Fibroblast of skin of scalp (primary cell): ENCODE measurements at places on chromosomes 3 and 15.

- DNase-seq, result no peak
Observed at GRCh38 chr3:114286266-114286665, 7.6 kb upstream of the TIGIT start.

GRCh38 chr3:113111011-113111707 lies 100.2 kb upstream of the BOC start:
- DNase-seq, result no peak

DNA sequence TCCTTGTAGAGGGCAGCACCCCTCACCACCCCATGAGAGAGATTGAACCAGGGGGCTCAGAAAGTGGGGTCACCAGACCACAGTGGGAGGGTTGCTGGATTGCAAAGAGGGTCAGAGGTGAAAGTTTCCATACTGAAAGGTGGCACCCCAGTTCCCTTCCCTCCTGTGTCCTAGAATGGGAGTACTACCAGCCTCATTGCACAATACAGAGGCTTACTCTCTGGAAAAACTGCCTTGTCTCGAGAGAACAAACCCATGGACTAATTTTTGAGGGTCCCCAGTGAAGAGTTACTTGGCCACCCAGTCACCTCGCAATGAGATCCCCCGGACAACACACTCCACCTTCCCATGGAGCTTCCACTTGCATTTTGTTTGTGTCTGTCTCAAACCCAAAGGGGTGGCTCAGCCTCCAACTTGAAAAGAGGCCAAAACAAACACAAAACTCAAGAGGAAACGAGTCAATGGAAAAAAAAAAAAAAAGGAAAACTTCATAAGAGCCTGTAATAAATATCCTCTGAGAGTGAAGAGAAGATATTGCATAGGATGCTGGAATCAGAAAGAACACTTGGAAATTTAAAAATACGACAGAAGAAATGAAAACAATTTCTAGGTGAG lies 18.6 kb downstream of the MESP2 start:
- peak; percentile 58 for DNase-seq

DNA sequence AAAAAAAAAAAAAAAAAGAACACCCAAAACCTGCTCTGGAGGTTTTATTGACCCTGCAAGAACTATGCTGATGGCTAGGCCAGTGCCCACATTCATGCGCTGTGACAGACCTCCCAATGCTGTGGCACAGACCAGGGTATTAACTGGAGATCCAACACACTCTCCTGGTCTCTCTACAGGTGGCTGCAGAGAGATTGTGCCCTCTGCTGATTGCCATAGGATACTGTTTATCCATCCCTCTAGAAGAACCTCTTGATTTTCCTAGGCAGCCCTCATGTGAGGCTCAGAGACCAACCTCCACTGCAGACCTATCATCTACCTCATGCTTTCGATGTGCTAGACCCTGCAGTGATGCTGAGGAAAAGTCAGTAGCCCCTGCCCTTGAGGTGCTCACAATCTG lies 125.5 kb upstream of the TRIM42 start:
- no peak for DNase-seq

GRCh38 chr3:111603679-111604078 lies 8.5 kb upstream of the ZBED2 start:
- DNase-seq, result no peak

DNA sequence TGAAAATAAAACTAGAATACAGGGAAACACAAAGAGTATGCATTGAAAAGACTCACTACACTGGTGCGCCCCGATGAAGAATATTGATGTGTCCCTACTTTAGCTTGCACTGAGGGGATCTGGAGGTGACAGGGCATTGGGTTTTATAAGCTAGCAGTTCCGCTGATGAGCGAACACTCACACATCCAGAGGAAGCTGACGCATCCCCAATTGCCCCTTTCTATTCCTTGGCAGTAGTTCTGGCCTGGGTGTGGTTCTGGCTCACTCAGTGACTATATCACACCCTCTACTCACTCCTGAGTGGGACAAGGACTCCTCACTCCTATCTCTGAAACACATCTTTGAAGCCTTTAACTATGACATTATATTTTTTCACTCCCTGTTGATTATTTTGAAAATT lies 71.0 kb downstream of the B3GNT5 start:
- DNase-seq, result no peak

DNA sequence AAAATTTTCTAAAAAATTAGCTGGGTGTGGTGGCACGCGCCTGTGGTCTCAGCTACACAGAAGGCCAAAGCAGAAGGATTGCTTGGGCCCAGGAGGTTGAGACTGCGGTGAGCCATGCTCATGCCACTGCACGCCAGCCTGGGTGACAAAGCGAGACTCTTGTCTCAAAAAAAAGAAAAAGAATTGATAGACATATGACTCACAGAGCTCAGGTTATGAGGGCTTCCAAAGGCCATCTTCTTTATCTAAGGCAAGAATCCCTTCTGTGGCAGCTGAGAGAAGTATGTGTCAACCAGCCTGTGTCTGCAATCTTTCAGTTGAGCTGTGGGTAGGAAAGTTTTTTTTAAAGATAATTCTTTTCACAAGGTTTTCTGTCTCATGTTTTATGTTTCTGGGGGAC lies 53.9 kb downstream of the MRPS25 start:
- no peak for DNase-seq

GRCh38 chr3:142597906-142598305 lies 1.7 kb downstream of the PLS1 start:
- DNase-seq, result no peak

GRCh38 chr15:68235022-68235421 lies 5.5 kb upstream of the CLN6 start:
- no peak for DNase-seq

GRCh38 chr3:61686228-61686648 lies 124.9 kb downstream of the PTPRG start:
- DNase-seq, result no peak

DNA sequence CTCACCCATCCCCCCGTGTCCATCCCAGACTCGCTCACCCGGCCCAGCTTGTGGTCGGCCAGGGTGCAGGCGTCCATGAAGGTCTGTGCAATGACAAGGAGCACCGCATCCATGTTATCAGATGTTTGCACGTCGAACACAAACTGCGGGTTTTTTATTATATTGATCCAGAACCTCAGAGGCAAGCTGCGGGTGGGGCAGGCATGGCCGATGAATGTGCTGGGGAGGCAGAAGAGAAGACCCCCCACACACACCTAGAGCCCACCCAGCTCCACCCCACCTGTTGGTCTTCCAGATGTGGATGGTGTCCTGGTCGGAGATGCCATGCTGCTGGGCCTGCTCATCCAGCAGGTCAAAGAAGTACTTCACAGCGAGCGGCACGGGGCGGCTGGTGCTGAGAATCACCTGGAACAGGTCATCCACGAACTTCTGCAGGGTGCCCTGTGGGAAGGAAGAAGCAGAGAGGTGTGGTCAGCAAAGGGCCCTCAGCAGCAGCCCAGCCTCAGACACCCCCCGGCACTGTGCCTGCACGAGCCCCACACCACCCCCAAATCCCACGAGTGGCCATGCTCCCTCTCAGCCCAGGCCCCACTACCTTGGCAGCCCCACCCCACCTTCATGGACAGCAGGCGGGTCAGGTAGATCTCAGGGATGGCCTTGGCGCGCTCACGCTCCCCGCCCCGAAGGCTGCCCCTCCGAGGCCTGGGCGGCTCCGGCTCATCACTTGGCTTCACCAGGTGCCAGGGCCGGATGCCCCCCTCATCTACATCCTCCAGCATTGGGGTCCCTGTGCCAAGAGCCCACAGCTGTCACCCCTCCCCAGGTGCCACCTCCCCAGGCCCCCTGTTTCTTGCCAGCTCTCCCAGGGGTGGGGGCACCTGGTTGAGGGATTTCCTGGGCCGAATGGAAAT lies 20.3 kb downstream of the PLXNB1 start:
- no peak for DNase-seq

DNA sequence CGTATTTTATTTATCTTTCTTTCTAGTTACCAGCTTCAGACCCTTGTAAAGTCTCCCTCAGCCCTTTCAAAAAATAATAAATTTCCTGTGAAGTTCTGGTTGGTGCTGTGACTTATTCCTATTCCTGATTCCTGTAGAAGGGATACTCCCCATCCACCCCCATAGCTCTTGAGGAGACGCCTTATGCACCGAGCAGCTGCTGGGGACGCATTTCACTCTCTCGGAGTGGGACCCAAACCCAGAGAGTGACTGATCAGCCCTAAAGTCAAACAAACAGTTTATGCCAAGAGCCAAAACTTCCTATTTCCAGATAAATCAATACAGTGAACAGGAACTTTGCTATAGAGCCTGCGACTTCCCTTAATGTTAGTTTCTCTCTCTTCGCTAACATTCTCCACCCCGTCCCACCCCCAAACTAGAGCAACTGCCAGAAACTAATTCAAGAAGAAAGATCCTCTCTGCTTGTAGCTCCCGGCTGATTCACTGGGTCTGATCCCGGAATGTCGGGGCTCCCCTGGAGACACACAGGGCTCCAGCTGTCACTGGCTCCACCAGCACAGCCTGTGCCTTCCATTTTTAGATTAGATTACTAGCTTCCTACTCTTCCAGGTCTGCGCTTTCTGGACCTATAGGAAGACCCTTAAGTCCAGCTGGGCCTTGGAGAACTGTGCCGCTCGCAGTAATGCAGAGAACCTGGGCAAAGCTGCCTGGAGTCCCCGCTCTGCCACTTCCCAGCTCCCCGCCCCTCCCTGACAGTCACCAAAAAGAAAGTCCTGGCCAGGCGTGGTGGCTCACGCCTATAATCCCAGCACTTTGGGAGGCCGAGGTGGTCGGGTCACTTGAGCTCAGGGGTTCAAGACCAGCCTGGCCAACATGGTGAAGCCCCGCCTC lies 45.2 kb downstream of the KLHL25 start:
- peak; percentile 50 for DNase-seq

- DNase-seq, result no peak
Observed at GRCh38 chr3:191240486-191240885, 41.4 kb downstream of the OSTN start.

GRCh38 chr3:2099028-2099671 lies 484 bp downstream of the CNTN4 start:
- DNase-seq, result peak; percentile 17

DNA sequence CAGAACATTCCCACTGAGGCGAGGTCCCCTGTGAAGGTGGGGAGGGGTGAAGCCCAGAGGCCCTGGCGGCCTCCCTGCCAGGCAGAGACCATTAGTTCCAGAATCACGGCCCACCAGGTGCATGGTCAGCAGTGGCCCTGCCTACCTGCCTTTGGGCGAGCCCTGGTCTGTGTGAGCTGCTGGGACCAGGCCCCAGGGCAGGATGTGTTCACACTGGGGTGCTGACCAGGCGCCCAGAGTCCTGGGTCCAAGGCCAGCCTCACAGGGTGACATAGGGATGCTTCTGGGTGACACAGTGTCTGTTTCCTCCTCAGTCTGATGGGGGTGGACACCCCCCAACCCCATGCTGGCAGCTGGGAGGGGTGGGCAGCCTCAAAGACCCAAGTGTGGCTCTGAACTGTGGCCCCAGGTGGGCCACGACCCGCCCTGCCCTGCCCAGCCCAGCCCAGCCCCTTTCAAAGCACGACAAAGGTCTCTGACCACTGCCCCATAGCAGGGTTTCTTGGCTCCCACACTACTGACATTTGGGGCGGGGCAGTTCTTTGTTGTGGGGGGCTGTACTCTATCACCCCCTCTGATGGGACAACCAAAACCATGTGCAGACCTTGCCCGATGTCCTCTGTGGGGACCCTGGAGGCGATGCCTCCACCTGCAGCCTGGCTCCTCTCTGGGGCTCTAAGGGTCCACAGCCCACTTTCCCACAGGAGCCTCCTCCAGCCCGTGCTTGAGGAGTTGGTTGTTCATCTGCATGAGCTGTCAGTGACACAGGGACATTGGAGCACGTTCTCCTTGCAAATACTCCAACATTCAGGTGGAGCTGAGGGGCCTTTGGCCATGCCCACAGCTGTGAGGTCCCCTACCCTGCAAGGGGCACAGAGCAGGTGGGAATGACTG lies 44.8 kb upstream of the SLC41A3 start:
- no peak for DNase-seq

GRCh38 chr15:56428821-56429458 lies 36.0 kb downstream of the MNS1 start:
- peak; percentile 37 for DNase-seq

GRCh38 chr3:354432-354831 lies 157.9 kb downstream of the CHL1 start:
- peak; percentile 27 for DNase-seq

- no peak for DNase-seq
Observed at GRCh38 chr3:117483839-117484238, 774.3 kb downstream of the TUSC7 start.

- DNase-seq, result no peak
Observed at GRCh38 chr3:134052370-134052769, 22.6 kb upstream of the SLCO2A1 start.

GRCh38 chr3:191972714-191973398 lies 511.9 kb downstream of the PYDC2 start:
- no peak for DNase-seq

- peak; percentile 27 for DNase-seq
Observed at GRCh38 chr3:64995857-64996551, 308.2 kb upstream of the ADAMTS9 start.

- DNase-seq, result no peak
Observed at GRCh38 chr3:11206316-11206715, 52.0 kb downstream of the HRH1 start.

DNA sequence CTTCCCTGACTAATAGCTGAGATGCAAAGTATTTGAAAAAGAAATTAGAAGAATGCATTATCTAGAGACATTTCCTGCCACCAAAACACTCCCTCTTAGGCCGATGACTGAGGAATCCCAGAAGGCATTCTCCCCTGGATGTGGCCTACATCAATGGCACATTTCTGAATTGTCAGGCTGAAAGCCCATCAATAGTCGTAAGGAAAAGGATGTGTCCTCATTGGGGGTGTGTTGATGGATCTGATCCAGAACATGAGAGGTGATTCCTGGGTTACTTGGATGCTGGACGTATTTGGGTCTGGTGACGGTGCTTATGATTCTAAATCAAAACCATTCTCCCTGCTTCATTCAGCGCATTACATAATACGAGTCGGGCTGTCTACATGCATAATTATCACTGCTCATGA lies 216.9 kb upstream of the CDIN1 start:
- DNase-seq, result peak; percentile 75

- DNase-seq, result no peak
Observed at GRCh38 chr3:140243575-140243974, 308.6 kb downstream of the CLSTN2 start.

DNA sequence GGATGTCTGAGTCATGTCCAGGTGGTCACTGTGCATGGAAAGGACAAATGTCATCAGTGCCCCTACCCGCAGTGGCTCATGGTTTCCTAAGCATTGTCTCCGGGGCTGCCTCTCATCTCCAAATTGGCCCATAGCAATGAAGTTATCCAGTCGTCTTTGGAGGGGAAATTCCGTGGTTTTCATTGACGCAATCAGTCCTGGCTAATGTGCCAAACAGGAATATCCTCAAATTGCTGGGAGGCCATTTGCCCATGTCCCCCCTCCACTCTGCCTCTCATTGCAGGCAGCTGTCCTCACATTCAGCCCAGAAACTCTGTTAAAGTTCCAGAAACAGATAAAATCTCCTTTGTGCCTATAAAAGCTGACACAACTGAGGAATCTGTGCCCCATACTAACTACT lies 81.6 kb downstream of the MCTP2 start:
- peak; percentile 48 for DNase-seq

GRCh38 chr15:91022832-91023129 lies 387 bp upstream of the VPS33B start:
- DNase-seq, result no peak

GRCh38 chr15:71133747-71134472 lies 18.6 kb downstream of the THSD4 start:
- DNase-seq, result no peak
